ENCODE measurements at places on chromosomes 2 and 18.
A peak's percentile ranks its signal among the peaks of the same experiment; 100 is the strongest.

- DNase-seq = no peak
Measured at GRCh38 chr18:77087393-77088141, 45.0 kb downstream of the MBP start.

DNA sequence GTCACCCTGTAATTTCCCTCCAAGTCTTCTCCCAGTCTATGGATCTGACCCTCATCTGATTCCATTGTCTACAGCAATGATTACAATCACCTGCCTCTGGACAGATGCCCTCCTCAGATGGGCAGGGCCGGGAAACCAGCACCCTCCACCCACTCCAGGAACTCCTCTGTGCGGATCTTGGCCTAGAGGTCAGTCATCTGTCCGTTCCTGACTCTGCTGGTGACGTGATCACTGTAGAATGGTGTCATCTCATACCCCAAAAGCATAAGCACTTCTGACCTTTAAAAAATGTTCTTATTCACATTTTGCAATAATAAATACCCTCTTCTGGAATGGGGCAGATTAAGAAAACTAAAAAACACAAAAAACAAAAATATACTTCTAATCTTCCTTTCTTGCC lies 29.5 kb upstream of the BZW1 start:
- DNase-seq = no peak

GRCh38 chr18:54466248-54467005 lies 108.7 kb downstream of the C18orf54 start:
- no peak for DNase-seq

DNA sequence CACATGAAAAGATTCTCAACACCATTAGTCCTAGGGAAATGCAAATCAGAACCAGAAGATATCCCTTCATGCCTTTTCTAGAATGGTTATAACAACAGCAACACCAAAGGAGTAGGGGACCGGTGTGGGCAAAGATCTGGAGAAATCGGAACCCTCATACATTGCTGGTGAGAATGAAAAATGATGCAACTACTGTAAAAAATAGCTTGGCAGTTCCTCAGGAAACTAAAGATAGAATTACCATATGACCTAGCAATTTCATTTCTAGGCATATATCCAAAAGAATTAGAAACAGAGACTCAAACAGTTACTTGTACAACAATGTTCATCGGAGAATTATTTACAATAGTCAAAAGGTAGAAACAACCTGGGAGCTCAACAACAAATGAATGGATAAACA lies 29.2 kb upstream of the CDH7 start:
- DNase-seq = no peak

DNA sequence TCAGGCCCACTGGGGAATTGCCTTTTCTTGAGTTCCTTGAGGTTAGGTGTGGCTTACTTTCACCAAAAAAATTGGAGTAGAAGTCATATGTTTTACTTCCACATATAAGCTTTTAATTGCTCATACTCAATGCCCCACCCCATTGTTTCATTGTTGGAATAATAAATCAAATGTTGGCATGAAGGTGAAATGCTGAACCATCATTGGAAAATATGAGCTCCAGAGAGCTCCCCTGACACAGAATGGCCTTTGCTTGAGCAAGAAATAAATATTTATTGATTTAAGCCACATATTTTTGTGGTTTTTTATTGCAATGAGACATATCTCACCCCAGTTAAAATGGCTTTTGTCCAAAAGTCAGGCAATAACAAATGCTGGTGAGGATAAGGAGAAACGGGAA lies 167.3 kb upstream of the SRD5A2 start:
- DNase-seq = no peak

GRCh38 chr2:54787755-54788366 lies 64.4 kb downstream of the EML6 start:
- DNase-seq = no peak

DNA sequence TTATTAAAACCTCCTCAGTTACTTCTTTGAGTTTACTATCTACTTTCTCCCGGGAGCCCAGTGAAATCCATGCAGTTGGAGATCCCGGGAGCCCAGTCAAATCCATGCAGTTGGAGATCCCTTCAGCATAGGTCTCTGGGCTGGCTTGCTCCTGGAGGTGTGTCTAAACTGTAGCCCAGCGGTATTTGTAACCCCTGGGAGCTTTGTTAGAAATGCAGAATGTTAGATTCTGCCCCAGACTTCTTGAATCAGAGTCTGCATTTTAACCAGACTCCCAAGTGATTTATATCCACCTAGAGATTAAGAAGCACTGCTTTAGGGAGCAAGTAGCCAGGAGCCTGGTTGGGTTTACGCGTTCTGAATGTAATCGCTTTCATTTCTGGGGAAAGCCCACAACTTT lies 54.5 kb downstream of the ARHGAP28 start:
- DNase-seq = no peak

DNA sequence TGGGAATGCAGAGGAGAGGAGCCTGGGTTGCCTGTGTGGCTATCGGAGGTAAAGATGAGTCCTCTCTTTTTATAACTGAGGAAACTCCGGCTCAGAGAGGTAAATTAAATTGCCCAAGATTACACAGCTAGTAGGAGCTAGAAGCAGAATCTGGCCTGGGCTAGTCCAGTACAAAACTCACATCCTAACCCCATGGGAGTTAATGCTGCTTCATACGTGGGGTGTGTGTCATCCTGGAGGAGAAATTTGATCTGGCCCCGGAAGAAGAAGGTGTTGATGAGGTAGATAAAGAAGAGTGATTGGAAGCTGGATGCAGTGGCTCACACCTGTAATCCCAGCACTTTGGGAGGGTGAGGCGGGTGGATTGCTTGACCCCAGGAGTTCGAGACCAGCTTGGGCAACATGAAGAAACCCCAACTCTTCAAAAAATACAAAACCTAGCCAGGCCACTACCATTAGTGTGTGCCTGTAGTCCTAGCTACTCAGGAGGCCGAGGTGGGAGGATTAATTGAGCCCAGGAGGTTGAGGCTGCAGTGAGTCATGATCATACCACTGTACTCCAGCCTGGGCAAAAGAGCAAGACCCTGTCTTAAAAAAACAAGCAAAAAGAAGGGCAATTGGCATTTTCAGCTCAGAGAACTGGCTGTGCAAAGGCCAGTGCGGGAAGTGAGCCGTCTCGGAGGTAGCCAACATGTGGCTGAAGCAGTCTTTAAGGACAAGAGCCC lies 33.7 kb downstream of the CTIF start:
- DNase-seq = no peak

GRCh38 chr2:222927600-222927999 lies 66.8 kb downstream of the ACSL3 start:
- no peak for DNase-seq

GRCh38 chr2:100178085-100178788 lies 35.8 kb upstream of the AFF3 start:
- peak; percentile 93 for DNase-seq

GRCh38 chr2:203461746-203462145 lies 73.4 kb downstream of the RAPH1 start:
- DNase-seq = no peak

DNA sequence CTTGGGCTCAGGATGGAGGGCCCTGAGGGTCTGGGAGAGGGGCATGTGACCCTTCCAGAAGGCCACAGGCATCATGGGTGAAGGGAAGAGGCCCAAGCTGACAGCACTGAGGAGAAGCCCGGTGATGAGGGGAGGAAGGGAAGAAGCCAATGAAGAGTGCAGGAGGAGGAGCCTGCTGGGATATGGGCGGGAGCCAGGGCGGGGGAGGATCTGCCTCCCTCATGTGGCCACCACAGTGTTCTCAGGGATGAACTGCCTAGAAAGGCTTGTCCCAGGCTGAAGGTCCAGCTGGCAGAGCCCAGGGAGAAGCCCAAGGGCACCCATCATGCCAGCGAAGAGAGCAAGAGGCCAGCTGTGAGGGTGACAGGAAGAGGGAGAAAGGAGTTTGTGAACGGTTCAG lies 24.6 kb upstream of the PLB1 start:
- peak; percentile 48 for DNase-seq

DNA sequence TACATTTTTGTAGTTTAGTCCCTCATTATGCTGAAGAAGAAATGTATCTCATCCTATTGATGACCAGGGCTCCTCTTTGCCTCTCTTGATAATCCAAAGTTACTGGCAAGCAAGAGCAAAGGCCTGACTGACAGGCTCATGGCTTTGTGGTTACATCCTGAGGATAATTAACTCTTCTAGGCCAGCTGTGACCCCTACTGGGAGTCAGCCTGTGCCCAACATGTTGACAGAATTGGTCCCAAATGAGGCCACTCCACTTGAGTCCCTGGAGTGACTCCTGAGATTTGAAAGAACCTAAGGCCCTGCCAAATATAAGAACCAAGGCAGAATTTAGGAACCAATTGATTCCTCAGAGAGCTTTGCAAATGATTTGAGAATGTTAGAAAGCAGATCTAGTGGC lies 973.8 kb upstream of the CELF4 start:
- no peak for DNase-seq

DNA sequence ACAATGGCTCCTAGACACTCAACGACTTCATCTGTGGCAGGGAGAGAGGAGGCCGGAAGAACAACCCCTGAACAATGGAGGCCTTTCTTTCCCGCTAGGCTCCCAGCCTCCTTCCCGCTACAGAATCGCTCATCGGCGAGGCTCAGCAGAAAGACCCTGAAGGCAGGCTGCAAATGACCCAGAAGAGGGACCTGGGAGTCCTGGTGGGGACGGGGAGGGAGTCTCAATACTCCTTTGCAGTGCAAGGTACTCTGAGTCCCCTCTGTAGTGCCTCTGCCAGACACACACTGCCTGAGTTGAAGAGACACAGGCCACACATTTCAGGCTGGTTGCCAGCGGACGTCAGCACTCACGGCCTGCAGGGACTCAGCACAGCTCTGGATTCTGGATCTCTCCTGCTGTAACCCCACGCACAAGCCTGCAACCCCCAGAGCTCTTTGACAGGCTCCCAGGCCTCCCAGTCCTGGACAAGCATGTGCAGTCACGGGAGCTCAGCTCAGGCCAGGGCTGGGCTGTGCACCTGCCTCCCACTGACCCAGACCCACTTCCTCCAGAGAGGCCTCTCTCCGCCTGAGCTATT lies 6.1 kb downstream of the GPR17 start:
- peak; percentile 69 for DNase-seq

- DNase-seq = no peak
Measured at GRCh38 chr2:101402630-101403029, 15.3 kb upstream of the CREG2 start.

DNA sequence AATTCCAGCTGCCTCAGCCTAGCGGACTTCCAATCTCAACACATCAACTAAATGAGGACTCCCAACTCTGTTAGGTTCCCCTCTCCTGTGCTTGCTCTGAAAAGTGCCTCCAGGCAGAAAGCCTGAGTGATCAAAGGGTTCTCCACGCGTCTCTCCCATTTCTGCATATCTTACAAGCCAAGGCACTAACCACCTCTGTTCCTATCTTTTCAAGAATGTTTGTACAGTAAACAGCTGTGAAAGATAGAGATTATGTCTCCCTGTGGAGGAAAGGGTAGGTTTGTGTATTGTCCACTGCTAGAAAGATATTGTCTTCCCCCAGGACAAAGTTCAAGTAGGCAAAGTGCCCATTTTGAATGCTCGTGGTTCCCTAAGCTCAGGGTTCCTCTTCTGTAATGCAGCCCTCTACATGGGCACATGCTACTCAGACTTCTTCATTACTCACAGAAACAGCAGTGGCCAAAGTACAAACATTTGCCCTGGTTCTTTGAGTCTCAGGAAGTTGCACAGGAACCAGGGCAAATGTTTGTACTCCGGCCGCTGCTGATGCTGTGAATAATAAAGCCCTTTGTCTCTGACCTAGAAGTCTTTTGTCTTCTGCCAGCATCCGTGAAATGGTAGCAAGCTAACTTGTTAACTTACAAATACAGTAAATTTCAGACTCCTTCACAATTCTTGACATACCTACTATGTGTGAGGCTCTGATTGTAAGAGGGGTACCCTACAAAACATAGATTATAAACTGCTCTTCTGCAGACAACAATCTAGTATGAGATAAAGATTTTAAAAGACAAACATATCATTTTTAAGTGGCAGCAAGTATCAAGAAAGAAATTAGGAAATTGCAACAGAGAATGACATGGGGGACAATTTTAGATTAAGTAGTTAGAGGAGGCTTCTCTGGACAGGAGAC lies 44.5 kb downstream of the PKDCC start:
- DNase-seq = peak; percentile 58

All from SK-MEL-5 (cell line).